ENCODE measurements at places on chromosomes 3 and 15.

GRCh38 chr3:62022312-62022711 is 351.0 kb downstream of the FEZF2 start:
- no peak for DNase-seq

DNA sequence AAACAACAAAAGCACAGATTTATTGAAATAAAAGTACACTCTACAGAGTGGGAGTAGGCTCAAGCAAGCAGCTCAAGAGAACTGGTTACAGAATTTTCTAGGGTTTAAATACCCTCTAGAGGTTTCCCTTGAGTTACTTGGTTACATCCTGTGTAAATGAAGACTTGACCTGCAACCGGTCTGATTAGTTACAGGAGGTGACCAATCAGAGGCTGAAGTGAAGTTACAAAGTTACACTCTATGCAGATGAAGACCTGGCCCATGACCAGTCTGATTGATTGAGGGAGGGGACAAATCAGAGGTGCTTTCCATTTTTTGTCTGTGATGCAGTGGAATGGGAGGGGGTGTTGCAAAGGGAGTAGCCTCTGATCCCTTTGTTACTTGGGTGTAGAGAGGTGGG is 723.4 kb downstream of the ZPLD1 start:
- no peak for DNase-seq

DNA sequence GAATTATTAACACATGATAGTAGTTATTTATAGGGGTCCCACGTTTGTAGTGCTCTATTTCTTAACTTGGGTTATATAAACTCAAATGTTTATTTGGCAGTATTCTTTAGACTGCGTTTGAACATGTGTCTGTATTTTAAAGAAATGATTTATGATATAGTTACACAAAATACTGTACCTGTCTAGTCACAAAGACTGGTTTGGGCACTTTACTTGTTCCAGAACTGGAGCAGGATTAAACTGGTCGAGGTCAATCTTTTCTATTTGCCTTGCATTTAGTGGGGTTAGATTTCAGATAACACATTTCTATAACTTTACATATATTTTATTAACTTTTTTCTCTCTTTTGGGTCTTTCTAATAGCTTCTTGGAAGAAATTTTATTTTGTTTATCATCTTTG is 39.5 kb downstream of the HACD3 start:
- no peak for DNase-seq

- no peak for DNase-seq
Observed at GRCh38 chr15:69869291-69869690, 228.4 kb downstream of the TLE3 start.

DNA sequence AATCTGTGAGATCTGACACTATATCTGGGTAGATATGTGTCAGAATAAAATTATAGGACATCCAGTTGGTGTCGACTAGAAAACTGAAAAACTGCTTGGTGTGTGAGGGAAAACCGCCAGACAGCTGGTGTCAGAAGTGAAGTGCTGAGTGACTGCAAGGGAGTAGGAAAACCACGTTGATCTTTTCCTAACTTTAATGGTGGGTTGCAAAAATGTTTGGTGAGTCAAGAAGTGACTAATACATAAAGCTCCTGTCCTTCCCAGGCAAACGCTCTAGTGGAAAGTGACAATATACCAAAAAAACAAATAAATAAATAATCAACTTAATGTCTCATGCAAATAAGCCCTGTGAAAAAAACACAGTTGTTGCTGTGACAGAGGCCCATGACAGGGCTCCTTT is 7.3 kb upstream of the CD96 start:
- DNase-seq = no peak

- no peak for DNase-seq
Observed at GRCh38 chr3:157606852-157607197, 103.6 kb upstream of the VEPH1 start.

GRCh38 chr15:72856549-72857040 is 73.0 kb upstream of the ADPGK start:
- no peak for DNase-seq

GRCh38 chr3:87260270-87260669 is 16.1 kb downstream of the POU1F1 start:
- DNase-seq = peak; percentile 68

DNA sequence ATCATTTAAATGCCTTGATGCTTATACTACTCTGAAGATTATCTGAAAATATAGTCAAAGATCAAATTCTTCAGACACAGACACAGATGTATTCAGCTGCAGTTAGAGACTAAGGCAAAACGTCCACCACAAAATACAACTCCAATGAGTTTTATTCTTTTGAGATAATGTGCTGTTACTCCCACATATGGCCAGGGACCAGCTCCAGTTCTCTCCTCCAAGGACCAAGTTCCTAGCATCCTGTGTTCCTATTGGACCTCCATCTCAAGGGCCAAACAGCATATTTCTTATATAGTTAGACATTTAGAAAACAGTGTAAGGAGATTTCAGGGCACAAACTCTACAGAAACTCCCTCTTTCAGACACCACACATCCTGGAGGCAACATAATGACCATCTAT is 27.1 kb downstream of the IP6K1 start:
- no peak for DNase-seq

GRCh38 chr3:188054541-188054940 is 99.4 kb upstream of the LPP start:
- DNase-seq = no peak

- DNase-seq = no peak
Observed at GRCh38 chr15:68992696-68993095, 21.8 kb upstream of the NOX5 start.

GRCh38 chr3:162701211-162701610 is 1204.6 kb downstream of the OTOL1 start:
- DNase-seq = no peak

- no peak for DNase-seq
Observed at GRCh38 chr3:72380193-72380592, 468.1 kb downstream of the SHQ1 start.

DNA sequence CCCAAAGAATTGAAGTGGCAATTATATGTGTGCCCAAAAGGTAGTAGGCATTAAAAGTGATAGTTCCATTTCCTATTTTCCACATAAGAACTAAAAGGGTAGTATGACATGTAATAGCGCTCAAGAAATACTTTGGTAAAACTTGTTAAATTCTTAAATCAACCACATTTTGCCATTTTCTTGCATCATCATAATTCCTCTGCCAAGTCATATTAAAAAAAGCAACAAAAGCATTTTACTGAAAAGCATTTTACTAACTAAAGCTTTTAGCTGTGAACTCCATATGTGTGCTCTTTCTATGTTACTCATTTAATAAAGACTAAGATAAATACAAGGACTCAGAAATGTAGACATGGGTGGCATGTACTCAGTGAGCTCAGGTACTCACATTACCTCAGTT is 70.1 kb downstream of the GPR160 start:
- no peak for DNase-seq

- no peak for DNase-seq
Observed at GRCh38 chr15:90583471-90584252, 53.9 kb downstream of the CRTC3 start.

- no peak for DNase-seq
Observed at GRCh38 chr15:94131875-94132274, 99.5 kb upstream of the MCTP2 start.

DNA sequence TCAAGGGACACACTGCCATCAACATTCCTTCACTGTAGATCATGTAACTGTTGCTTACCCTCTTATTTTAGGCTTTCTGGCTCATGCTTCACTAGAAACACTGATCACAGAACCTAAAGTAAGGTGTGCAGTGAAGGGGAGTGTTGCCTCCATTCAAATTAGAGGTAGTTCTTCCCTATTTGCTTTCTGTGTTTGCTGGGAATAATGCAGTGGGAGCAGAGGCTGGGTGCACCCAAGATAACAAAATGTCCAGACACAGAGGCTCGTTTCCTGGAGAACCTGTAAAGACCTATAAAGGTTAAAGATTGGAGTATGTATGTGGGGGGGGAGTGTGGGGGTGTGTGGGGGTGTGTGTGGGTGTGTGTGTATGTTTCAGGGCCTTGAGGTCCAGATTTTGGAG is 2.1 kb upstream of the CLDN18 start:
- no peak for DNase-seq

DNA sequence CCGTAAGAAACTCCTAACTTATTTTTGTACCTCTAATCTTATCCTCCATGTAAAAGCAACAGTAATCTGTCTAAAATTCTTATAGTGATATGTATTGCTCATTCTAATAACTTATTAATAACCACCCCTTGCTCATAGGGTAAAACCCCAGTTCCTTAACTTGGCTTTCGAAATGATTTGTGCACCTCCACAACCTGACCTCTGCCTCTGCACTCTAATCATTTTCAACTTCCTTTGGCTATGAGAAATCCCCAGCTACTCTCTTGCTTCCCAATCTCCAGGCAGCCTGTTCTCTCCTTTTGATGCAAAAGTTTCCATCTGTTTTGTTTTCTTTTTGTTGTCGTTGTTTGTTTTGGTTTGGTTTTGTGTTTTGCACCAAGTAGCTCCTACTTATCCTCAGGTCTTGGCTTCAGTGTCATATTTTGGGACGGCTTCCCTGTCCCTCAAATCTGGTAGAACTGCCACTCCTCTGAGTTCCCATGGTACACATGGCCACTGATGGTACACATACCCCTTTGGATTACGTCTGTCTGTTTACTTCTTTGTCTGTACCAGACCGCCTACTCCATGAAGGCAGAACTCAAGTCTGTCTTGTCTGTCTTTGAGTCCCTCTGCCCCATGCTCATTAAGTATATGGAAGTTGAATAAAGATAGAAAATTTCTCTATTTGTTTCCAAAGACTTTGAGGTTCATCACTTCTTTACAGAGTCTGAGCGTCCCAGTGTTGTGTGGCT is 105.6 kb upstream of the TGFBR2 start:
- DNase-seq = no peak

DNA sequence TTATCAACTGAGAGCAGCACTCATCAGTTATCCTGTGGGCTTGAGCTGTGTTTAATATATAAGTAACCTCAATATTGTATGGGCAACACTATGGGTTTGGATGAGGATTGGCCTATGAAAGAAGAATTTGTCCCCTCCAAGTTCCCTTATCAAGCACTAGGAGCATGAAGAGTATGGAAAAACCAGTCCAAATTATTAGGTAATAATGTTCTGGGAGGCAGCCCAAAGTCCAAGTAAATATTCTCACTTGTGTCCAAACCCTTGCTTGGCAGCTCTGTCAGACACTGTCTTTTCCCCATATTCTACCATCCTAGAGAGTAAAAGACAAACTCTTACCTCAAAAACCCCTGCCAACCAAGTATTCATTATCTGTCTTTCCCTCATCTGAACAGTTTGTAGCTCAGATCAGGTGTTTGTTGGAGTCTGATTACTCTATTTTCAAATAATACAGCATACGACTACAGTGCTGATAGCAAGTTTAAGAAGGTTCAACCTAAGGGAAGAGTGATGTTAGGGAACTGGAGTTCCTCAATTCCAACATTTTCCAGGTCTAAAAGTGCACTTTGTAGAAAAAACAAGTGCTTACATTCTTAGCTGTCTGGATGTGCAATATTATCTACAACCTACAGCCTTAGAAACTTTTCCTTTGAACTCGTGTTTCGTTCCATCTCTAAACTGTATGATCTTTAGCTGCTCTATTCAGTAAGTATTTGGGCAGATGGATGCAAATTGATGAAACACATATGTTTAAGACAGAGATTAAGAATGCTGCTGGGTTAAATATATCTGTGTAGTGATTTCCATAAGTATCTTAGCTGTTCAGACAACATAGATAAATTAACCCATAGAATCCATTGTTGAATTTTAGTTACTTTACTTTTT is 89.7 kb upstream of the PHLDB2 start:
- DNase-seq = no peak

DNA sequence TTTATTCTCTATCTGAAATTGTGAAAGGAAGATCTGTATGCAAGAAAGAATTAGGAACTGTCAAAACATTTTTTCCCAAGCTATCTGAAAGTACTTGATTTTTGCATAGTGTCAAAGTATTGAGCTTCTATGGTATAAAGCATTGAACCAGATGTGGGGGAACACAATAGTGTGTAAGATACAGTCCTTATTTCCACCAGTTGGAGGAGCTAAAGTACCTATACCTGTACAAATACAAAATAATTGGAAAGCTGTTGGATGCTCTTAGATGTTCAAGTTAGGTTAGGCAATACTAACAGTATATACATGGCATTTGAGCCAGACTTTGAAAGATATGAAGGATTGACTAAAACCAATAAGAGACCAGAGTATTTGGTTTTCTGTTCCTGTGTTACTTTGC is 148.4 kb downstream of the B3GALNT1 start:
- no peak for DNase-seq

DNA sequence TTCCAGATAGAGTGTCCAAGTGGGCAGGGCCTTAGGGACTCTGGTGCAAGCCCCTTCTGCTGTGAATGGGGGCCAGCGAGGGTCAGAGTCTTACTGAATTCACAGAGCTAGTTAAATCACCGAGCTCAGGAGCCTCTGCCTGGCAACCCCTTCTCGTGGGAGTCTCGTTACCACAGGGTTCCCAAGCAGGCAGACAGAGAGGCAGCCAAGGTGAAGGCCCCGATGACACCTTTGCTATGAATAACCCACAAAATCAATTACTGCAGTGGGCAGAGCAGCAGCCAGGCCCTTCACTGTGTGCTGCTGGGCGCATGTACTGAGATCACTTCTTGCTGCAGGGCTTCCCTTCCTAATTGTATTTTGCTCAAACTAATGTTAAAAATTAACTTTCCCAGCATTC is 56.9 kb downstream of the SPSB4 start:
- no peak for DNase-seq

DNA sequence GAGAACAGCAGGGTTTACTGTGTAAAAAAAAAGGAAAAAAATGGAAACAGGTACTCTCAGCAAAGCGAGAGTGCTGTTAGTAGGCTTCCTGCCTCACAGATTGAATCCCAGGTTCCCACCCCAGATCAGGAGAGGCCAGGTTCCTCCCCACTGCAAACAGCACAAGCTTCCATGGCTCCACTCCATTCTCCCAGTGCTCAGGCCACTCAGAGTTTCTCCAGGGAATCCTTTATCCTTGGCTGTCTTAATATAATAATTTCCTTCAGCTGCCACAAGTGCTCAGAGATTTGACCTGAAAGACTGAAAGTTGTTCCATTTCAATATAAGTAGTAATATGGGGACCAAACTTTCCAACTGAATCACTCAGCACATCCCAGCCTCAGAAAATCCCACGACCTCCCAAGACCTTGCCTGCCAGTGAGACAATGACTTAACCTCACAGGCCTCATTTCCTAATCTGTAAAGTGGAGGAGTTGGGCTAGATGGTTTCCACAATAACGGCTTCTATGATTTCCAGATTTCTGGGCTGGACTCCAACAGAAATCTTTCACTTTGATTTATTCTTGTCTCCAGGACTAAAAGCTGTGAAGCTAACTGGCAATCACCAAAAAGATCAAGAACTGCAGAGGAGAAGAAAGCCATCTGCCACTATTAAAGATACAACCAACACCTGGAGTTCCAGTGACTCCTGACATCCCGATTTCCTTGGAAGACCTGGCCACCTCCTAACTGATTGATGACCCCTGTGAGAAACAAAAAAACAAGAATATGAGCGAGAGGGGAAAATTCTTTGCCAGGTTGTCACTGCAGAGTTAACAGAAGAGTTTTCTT is 289.5 kb downstream of the NEK10 start:
- no peak for DNase-seq

- no peak for DNase-seq
Observed at GRCh38 chr3:42868841-42869240, 6.8 kb downstream of the CYP8B1 start.

All from hematopoietic multipotent progenitor cell treated with erythropoietin and hydrocortisone succinate and interleukin-3 and kit ligand, for 15 days (in vitro differentiated cells).